ENCODE measurements at places on chromosomes 6 and 20.

GRCh38 chr6:35370785-35371493, 28.6 kb downstream of the PPARD start:
- DNase-seq = peak; percentile 85

DNA sequence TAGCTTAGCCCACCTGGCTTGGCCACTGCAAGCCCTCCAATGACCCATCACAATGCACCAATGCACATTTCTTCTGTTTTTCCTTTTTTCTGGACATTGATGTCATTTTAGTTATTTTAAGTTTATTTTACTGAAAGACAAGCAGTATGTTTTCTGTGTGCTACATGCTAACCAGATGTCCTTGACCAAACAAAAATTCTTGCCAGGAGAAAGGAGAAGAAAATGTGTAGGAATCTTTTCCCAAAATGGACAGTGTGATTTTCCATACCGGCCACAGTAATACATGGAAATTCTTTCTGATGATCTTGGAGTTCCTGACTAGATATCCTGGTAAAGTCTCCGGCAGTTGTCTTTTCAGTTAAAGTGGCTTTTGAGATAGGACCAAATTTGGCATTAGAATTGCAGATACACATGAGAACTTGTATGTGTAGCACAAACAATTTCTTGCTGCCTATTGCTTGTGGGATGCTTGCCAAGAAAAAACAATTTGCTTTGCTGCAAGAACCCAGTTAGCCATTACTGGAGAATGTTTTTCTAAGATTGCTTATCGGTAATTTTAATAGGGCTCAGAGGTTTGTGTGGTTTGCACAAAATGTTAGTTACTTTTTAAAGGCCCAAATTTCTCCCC, 696.5 kb upstream of the CITED2 start:
- DNase-seq = peak; percentile 96

GRCh38 chr20:50136822-50137599, 16.5 kb downstream of the PEDS1 start:
- peak; percentile 25 for DNase-seq

GRCh38 chr20:32332614-32333013, 25.5 kb upstream of the ASXL1 start:
- DNase-seq = peak; percentile 54

DNA sequence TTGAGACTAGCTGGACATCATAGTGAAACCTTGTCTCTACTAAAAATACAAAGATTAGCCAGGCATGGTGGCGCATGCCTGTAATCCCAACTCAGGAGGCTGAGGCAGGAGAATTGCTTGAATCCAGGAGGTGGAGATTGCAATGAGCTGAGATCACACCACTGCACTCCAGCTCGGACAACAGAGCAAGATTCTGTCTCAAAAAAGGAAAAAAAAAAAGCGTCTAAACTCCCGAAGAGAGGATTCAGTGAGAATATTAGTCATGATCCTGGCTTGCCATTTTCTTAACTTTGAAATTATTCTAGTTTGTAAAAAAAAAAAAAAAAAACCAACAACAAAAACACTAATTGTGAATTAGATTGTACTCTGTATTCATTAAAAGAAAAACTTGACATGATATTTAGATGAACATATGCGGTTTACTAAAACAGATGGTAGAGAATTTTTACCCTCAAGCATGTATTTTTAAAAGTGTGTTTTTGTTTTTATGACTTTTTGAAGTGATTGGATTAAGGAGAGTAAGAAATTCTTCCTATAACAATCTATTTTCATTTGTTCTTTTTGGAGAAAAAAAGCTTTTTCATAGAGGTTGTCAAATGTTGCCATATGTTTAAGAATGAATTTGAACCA, 80.7 kb downstream of the UST start:
- DNase-seq = peak; percentile 22

GRCh38 chr6:52595000-52595795, 18.3 kb upstream of the TRAM2 start:
- DNase-seq = peak; percentile 93

GRCh38 chr20:41604002-41604401, 14.2 kb downstream of the CHD6 start:
- no peak for DNase-seq

- no peak for DNase-seq
Measured at GRCh38 chr6:44339763-44340625, 2.5 kb upstream of the SPATS1 start.

DNA sequence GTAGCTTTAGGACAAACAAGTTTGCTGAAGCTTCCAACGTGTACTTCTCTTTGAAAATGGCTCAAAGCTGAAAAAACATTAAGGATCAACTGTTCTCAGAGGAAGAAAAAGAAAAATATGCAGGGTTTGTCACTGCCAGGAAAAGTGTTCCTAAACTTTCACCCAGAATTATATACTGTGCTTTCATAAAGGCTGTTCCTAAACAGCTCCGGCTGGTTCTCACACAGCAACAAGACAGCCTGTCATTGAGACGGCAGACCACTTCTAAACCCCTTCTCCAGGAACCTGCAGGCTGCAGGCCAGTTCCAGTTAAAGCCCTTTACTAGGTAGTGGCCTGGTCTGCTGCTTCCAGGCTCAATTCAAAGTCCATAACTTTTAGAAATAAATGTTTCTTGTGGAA, 97.4 kb upstream of the SOX4 start:
- no peak for DNase-seq

DNA sequence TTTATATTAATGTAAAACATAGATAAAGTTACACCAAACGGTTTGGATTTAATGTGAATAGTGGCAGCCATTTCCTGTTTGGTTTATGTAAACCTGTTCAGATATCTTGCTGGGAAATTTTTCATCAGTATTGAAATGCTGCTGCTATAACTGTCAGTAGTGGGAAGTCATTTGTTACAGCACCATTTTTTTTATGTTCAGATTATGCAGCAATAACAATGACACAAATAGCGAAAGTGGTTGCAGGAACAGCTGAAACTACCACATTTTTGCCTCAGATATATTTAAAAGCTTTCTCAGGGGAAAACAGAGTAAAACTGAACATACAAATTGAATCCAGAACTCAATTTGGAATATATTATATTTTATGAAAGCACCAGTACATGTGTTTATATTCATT, 128.8 kb upstream of the SIM1 start:
- peak; percentile 9 for DNase-seq

GRCh38 chr6:75751443-75751842, 2.4 kb downstream of the MYO6 start:
- DNase-seq = no peak
